ENCODE measurements at places on chromosomes 5 and 9. TPM values are rescaled to one million over a fixed set of nuclear protein-coding genes. Genes with fewer than 3 reads are reported as not detected.

The SMAD5 gene
- total RNA-seq, result 37.3 TPM

The CFAP90 gene
- total RNA-seq, result not detected

The PCDHB9 gene
- 0.09 TPM for total RNA-seq

The TTC39B gene
- total RNA-seq, result 11.4 TPM

The CRHBP gene
- total RNA-seq, result 2.1 TPM

The CFAP77 gene
- not detected for total RNA-seq

The SLC6A19 gene
- not detected for total RNA-seq

The PCDHA1 gene
- total RNA-seq, result under 0.01 TPM

The NACC2 gene
- total RNA-seq, result 24.2 TPM

The SARDH gene
- 4.9 TPM for total RNA-seq

The FOXD4L5 gene
- under 0.01 TPM for total RNA-seq

The LOX gene
- total RNA-seq, result 94.2 TPM

The BASP1 gene
- 276 TPM for total RNA-seq

The CYSRT1 gene
- total RNA-seq, result 0.18 TPM

The HRH2 gene
- not detected for total RNA-seq

The LCN15 gene
- not detected for total RNA-seq

The OR1Q1 gene
- not detected for total RNA-seq

The CCL21 gene
- not detected for total RNA-seq

The SHC3 gene
- 24.0 TPM for total RNA-seq

The CD74 gene
- 1.8 TPM for total RNA-seq

The PCDHGC3 gene
- total RNA-seq, result 38.1 TPM

The PCDHB15 gene
- 0.46 TPM for total RNA-seq

The FREM1 gene
- total RNA-seq, result under 0.01 TPM

The IFNA8 gene
- total RNA-seq, result not detected

The TICAM2 gene
- 3.3 TPM for total RNA-seq

The FAM120AOS gene
- 26.6 TPM for total RNA-seq

The TAS2R1 gene
- not detected for total RNA-seq

The PCDH1 gene
- 0.55 TPM for total RNA-seq

The FOXI1 gene
- not detected for total RNA-seq

The CARD9 gene
- 2.2 TPM for total RNA-seq

The FRMD3 gene
- 0.14 TPM for total RNA-seq

The LHX3 gene
- total RNA-seq, result not detected

The ENHO gene
- total RNA-seq, result not detected

The NUTM2G gene
- total RNA-seq, result not detected

The ALDH1A1 gene
- total RNA-seq, result 290 TPM

The FBN2 gene
- total RNA-seq, result 87.2 TPM

The TRIP13 gene
- 3.4 TPM for total RNA-seq

The SERF1B gene
- total RNA-seq, result 5.3 TPM

The KIF24 gene
- 0.55 TPM for total RNA-seq

The SMIM33 gene
- not detected for total RNA-seq

The GRXCR2 gene
- not detected for total RNA-seq

The RUSC2 gene
- total RNA-seq, result 17.8 TPM

The UBAP2 gene
- total RNA-seq, result 19.7 TPM
